Activated CD4-positive, alpha-beta T cell treated with anti-CD3 and anti-CD28 coated beads, Interleukin-2, amount 10 ng/mL, durations not matched to agents 7 days and 5 days (primary cell): ENCODE measurements at places on chromosomes 16 and 17. TPM values are rescaled to one million over a fixed set of nuclear protein-coding genes. Genes with fewer than 3 reads are reported as not detected.
A peak's percentile ranks its signal among the peaks of the same experiment; 100 is the strongest.

The CALB2 gene
- not detected for total RNA-seq

DNA sequence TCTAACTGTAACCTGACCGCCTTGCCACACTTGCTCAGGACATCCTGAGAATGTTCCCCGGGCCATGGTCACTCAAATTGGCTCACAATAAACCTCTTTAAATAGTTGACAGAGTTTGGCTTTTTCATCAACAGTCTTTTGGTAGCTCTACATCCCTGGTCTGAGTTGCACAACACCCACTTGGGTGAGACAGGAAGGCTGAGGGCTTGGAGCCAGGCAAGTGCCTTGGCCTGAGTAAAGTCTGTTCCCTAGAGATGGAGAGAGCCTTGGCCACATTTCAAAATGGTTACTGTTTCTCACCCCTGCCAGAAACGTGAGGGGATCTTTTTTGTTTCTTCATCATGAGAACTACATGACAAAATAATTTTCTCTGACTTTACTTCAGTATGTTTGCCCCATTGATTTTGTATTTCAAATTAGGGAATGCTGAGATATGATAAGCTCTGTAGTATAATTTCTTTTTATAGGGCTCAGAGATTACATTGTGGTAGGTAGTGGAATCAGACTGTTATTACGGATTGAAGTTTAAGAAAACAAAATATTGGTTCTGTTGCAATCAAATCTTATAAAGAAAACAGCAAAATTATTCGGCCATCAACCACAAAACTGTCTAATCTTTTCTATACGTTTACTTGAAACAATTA is 53.9 kb upstream of the NETO2 start:
- peak overlapping the region; percentile 26 for H3K27ac ChIP-seq
- no peaks in the 10 kb centered on the region for H3K4me1 ChIP-seq
- H3K27me3 ChIP-seq: no peaks in the 10 kb centered on the region
- DNase-seq: no peak

DNA sequence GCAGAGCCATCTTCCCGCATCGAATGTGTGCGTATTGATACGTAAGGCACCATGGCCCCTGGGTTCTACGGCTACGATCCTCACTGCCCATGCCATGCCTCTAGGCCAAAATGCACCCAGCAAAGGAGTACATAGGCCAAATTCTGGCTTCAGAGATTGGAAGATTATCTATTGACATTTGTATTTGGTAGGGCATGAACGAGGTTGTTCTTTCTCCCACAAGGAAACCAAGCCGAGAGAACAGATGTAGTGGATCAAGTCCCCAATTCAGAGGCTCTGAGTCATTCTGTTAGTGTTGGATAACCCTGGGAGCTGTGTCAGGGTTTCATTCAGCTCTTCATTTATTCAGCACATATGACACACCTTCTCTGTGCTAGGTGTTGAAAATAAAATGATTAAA is 36.5 kb downstream of the HOXB1 start:
- H3K4me3 ChIP-seq: no peak overlapping the region
- peaks cover 49% of the 10 kb centered on the region for H3K27me3 ChIP-seq
- H3K36me3 ChIP-seq: no peaks in the 10 kb centered on the region
- peaks cover 21% of the 10 kb centered on the region for H3K4me1 ChIP-seq
- no peak overlapping the region for H3K27ac ChIP-seq

- no peak overlapping the region for H3K27ac ChIP-seq
- peaks cover 14% of the 10 kb centered on the region for H3K36me3 ChIP-seq
- peaks cover 47% of the 10 kb centered on the region for H3K4me1 ChIP-seq
These were observed 14.2 kb downstream of the ANKFY1 start for GRCh38 chr17:4249452-4250029.

GRCh38 chr16:89484923-89485679 is 5.3 kb downstream of the ANKRD11 start:
- DNase-seq: peak; percentile 40
- peaks cover 80% of the 10 kb centered on the region for H3K4me1 ChIP-seq
- H3K27ac ChIP-seq: peak overlapping the region; percentile 91
- peaks cover 60% of the 10 kb centered on the region for H3K36me3 ChIP-seq
- H3K4me3 ChIP-seq: peak overlapping the region; percentile 70
- H3K27me3 ChIP-seq: no peaks in the 10 kb centered on the region
